Retina (tissue), 1 donor: ENCODE measurements at places on chromosomes 5 and 9.

DNA sequence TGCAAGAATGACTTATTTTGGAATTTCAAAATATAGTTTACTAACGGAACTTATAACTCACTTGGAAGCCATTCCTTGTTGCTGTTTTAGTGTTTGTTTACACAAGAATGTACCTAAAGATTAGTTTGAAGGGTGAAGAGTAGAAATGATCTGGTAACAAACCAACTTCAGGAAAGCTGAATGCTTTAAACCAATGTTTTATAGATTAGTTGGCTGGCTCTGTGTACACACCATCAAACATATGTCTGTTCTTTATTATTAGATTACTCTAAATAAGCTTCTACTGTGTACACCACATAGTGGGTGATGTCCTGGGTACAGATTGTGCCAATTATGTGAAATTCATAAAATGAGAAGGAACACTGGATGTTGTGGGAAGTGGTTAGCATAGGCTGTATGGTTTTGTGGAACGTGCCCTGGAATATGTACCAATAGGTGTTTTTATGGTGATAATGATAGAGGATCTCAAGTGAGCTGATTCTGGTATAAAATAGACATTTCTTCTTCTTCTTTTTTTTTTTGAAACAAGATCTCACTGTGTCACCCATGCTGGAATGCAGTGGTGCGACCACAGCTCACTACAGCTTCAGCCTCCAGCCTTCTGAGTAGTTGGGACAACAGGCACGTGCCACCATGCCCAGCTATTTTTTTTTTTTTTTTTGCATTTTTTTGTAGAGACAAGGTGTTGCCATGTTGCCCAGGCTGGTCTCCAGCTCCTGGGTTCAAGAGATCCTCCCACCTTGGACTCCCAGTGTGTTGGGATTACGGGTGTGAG lies 109.3 kb upstream of the DHFR start:
- DNase-seq = no peak

DNA sequence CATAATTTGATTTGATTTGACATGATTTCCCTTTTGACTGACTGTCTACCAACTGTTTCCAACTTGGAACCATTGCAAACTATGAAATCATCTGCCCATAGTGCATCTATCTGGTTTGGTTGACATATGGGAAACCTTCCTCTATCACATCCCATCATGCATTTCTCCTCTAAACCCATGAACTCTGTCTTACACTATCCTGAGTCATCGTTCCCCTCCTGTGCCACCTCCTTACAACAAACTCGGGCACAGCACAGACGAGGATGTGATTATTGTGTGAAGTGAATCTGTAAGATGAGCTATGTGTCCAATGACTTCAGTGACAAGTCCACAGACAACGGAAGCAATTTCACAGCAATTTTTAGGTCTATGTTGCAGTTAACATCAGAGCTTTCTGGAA lies 126.1 kb downstream of the NPR3 start:
- DNase-seq = no peak

DNA sequence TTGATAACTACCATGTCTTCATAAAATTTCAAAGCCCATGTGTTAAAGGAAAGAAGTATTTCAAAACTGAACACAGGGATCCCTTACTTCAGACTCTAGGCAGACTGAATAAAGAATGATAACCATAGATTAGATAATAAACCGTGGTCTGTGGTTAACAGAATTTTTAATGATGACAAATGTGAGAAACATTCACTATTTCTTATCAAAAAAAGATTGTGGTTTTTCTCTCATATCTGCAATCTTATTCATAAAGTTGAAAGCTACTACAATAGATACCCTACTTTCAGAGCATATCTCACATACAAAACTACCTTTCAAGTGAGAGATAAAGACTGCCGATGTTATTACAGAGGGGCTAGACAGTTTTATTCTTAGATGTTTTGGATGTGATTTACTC lies 816.8 kb upstream of the DMAC1 start:
- DNase-seq = no peak

GRCh38 chr5:88876714-88877113 lies 6.3 kb downstream of the MEF2C start:
- no peak for DNase-seq

DNA sequence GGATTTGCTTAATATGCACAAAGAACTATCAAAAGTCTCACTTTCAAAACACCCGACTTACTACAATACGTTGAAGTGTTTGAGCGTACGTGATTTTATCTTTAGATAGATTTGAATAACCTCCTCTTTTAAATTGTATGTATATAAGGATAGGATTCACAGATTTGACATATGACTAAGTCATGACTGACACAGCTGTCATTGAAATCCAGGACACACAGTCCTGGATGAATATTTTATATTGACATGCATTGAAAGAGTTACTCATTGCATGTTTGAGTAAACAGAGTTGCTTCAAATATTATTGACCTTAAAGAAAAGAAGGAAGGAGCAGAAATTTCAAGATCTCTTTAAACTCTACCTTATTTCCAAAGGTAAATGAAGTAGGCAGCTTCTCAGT lies 3.3 kb downstream of the MUSK start:
- DNase-seq = no peak
